ENCODE measurements at places on chromosomes 11 and 22.

DNA sequence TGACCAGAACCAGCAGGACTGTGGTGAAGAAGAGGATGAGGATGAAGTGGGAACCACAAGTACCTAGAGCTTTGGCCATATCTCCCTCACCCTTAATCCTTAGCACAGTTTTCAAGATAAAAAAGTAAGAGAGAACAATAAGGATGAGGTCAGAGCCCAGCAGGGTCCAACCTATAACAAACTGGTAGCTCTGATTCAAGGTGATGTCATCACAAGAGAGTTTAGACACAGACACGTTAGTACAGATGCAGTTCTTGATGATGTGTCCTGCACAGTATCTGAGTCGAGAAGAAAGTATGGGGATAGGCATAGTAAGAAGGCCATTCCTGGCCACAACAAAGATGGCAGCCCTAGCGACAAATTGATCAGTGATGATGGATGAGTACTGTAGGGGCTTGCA, 586 bp downstream of the OR56A5 start:
- DNase-seq: no peak

DNA sequence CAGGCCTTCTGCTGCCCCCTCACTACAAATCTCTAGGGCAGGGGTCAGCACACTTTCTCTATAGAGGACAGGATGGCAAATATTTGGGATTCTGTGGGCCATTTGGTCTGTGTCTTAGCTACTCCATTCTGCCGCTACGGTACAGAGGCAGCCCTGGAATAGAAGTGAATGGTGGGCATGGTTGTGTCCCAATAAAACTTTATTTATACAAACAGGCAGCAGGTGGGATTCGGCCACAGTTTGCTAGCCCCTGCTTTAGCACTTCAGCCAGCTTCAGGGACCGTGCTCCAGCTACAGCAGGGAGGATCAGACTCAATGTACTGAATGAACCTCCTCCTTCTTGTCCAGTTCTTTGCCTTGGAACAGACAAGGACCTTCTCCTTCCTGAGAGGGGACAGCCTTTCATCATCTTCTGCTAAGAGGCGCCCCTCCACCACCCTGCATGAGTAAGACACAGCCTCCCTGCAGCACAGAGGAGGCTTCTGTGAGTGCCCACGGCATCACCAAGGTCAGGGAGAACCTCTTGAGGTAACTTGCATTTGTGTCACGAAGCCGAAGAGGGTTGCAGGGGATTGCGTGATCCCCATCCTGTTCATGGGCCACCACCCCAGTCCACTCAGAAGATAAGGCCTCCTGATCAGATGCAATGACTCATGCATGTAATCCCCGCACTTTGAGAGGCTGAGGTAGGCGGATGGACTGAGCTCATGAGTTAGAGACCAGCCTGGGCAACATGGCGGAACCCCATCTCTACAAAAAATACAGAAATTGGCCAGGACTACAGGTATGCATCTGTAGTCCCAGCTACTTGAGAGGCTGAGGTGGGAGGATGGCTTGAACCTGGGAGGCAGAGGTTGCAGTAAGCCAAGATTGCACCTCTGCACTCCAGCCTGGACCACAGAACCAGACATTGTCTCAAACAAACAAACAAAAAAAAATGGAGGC, 4.6 kb downstream of the C11orf24 start:
- DNase-seq: no peak

GRCh38 chr11:76736773-76737495, 46.2 kb upstream of the TSKU start:
- DNase-seq: no peak

DNA sequence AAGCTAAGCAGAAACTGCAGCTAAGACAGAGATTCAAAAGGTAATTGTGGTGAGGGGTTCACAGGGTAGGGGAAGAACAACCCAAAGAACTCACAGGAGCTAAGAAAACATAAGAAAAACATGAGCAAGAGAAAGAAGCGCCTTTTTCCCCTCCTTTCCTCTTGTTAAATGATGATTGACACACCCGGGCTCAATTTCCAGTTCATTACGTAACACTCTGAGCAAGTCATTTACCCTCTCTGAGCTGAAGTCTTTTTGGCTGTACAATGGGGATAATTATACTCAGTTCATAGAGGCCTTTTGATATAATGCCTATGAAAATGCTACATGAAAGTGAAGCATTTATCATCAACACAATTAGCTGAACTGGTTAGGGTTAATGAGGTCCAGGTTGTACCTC, 17.2 kb downstream of the LRP4 start:
- DNase-seq: no peak

- no peak for DNase-seq
These were observed 562.8 kb upstream of the CCDC179 start for GRCh38 chr11:23423104-23423503.

DNA sequence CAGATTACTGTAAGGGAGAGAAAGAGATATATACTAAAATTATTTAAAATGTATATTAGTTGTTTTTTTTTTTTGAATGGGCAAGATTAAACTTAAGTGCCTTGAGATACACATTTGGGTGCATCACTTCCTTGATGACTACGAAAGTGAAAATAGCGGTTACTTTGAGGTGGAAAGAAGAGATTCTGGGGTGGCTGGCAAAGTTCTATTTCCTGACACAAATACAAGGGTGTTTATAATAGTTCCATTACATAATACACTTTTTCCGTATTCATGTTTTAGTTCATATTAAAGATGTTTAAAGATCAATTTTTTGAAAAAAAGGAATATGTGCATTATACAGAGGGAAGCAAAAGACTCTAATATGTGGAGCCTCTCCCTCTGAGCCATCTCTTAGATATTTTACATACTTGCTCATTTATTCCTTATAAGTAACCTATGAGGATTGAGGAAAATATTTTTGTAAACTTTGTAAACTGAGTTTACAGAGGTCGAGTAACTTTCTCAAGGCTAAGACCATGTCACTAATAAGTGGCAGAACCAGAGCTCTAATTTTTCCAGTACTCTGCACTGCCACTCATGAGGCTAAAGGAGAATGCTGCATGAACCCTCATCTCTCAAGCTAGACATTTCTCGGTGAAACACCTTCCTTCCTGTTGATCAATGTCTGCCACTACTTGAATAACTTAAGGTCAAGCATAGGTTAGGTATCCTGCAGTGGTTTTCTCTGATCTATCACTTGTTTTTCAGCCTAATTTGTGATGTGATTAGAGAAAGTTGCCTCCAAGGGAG, 58.6 kb downstream of the DDIAS start:
- DNase-seq: no peak

DNA sequence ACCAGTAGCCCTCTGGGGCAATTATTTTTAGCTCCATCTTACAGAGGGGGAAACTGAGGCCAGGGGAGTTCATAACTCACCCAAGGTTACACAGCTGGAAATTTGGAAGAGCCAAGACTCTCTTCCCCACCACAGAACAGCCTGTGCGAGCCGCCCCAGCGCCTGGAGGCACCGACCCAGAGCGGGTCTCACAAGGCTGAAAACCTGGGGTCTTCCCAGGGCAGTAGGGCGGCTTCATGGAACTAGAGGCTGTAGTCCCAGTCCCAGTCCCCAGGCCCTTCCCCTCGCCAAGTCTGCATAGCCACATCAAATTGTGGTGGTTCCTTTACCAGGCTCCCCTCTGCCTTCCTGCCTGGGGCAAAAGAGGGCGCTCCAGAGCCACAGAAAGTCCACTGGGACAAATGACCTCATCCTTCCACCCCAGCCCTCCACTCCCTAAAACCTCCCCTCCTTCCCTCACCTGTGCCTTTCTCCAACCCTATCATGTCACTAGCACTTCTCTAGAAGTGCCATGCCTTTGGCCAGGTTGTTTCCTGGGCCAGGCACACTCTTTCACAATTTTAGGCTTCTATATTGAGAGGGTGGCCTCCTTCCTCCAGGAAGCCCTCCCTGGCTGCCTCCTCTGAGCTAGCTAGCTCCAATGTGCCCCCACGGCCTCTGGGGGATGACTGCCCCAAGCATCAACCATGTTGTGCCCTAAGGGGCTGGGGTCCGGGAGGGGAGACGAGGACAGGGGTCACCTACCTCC, 15.2 kb upstream of the CDC42EP1 start:
- peak; percentile 53 for DNase-seq

GRCh38 chr11:8934742-8935488, 2.2 kb upstream of the C11orf16 start:
- no peak for DNase-seq

GRCh38 chr22:21714786-21715185, 20.8 kb downstream of the YPEL1 start:
- DNase-seq: no peak

DNA sequence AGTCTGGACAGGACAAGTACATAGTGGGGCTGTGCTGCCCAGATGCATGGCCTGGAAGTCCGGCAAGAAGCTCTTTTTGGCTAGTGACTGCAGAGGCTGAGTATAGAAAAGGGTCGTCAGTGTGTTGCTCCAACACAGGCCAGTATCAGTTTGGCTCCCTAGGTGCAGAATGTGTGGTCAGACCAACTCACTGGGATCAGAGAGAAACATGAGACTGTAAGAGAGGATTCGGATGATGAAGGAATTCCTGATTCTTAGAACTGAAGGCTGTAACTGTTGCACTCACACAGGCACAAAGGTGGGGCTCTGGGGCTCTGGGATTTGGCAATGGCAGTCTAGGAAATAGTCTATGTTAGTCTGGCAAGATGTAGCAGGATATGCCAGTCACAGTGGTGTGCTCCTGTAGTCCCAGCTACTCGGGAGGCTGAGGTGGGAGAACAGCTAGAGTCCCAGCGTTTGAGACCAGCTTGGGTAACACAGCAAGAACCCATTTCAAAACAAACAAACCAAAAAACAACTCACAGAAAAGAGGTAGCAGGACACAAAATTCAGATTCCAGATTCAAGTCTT, 11.1 kb upstream of the UPB1 start:
- DNase-seq: no peak

- DNase-seq: no peak
These were observed 107.8 kb upstream of the RASSF10 start for GRCh38 chr11:12901272-12901671.

- DNase-seq: no peak
These were observed 527 bp upstream of the MRPL48 start for GRCh38 chr11:73787051-73787642.

GRCh38 chr22:30158744-30159500, 78.7 kb downstream of the HORMAD2 start:
- DNase-seq: no peak

GRCh38 chr11:18749681-18750319, 23.8 kb upstream of the IGSF22 start:
- DNase-seq: no peak

- DNase-seq: no peak
These were observed 13.3 kb downstream of the ARHGAP1 start for GRCh38 chr11:46686886-46687795.

DNA sequence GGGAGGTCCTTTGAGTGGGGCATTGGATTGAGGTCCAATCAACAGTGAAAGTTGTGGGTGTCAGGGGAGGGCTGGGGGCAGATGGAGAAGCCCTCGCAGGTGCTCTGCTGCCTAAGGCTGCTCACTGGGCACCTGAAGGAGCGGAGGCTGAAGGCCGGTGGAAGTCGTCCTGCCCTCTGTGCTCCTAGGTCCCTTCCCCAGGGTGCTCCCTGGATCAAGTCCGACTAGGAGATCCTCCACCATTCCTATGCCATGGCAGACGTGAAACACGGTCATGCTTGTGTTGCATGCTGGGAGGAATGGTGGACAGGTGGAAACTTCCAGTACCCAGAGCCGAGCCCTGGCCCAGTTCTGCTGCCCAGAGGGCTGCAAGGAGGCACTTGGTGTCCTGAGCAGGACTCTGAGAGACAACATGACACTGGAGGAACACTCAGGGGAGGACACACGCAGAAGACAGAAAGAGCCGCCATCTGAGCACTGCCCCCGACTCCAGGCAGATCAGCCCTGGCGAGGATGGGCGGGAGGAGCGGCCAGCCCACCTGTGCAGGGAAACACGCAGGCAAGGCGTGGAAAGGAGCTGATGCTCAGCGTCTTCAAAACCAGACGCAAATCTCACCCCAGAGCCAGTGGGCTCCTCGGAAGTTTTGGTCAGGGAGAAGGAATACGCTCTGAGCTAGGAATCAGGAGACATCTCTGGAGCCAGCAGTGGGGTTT, 786.8 kb downstream of the BRD1 start:
- no peak for DNase-seq

- no peak for DNase-seq
These were observed 78.8 kb downstream of the TNRC6B start for GRCh38 chr22:40256516-40256915.

GRCh38 chr11:20611445-20611844, 12.0 kb downstream of the SLC6A5 start:
- no peak for DNase-seq

- no peak for DNase-seq
These were observed 61.8 kb downstream of the SHANK2 start for GRCh38 chr11:71190551-71190950.

DNA sequence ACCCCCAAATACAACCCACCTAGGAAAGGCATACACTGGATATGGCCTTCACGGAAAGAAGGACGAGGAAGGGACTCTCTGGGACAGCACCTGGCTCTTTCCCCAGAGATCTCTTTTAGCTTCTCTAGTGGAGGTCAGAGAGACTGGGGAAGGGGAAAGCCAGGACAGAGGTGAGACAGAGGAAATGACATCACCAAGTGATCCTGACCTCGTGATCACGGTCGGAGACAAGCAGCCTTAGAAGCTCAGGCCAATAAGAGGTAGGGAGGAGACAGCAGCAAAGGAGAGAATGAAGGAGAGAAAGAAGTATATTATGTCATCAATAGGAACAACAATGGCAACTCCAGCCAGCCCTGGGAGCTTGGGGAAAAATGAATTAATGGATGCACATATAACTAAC, 15.4 kb upstream of the TMPRSS13 start:
- DNase-seq: no peak

DNA sequence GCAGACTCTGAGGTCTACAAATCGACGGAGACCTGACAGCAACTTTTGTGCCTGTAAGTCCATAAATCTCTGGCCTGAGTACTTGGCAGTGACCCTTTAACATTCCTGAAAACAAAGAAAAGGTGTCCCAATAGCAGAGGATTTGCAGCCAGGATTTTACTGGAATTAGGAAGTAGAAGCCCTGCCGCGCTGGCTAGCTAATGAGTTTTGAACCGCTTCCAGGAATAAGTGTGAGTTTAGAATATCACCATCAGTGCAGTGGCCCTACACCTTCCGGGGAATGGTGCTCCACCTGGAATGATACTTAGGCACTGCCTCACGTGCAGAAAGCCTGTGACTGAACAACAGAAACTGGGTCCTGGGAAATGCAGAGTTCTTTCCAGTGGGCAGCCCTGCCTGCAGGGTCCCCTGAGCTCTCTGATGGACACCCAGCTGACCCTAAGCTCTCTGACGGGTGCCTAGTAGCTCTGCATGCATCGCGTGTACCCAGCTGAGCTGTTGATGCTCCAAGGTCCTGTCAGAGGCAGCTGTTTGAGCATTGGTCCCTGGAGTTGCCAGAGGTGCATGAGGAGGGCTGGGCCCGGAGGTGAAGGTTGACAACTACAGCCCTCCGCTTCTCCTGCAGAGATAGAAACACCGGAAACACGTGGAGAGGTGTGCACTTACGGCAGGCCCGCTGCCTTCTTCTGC, 380.9 kb downstream of the TBC1D22A start:
- no peak for DNase-seq

DNA sequence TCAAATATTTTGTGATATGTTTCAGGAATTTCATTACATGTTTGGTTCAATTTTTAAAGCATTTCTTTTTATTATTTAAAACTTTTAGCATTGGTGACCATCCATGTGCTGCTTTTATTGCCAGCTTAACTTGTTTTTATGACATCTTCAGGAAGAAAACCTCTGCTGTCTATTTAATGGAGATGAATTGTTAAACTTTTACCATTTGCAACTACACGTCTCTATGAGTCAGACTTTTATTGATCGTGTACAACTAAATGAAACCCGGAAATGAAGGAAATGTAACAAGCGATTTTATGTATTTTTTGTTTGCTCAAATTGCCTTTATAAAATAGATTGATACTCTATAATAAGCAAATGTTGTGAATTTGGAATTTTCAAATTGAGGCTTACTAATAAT, 113.0 kb downstream of the PTPRJ start:
- no peak for DNase-seq

Measured in activated naive CD4-positive, alpha-beta T cell treated with anti-CD3 and anti-CD28 coated beads, Interleukin-2, amount 50 U/mL, for 16 hours (primary cell).